ENCODE measurements at places on chromosomes 2 and 18. TPM values are rescaled to one million over a fixed set of nuclear protein-coding genes. Genes with fewer than 3 reads are reported as not detected.

- no peak for DNase-seq
These were observed 76.4 kb downstream of the TANC1 start for GRCh38 chr2:159044804-159045286.

DNA sequence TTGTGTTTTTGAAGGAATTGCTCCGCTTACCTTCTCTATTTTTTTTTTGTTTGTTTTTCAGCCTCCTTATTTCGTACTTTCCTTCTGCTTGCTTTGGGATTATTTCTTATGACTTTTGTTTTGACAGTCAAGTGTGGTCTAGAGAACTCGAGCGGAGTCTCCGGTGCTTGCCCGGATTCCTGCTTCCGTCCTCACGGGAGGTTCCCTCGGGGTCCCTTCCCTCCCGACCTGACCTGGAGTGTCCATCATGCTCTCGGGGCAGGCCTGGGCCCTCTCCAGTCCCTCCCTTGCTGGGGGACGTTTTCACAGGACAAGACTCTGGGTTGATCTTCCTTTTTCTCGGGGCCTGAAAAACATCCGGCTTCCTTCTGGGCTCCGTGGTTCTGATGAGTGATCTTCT is 45.9 kb downstream of the CTDP1 start:
- DNase-seq: no peak

DNA sequence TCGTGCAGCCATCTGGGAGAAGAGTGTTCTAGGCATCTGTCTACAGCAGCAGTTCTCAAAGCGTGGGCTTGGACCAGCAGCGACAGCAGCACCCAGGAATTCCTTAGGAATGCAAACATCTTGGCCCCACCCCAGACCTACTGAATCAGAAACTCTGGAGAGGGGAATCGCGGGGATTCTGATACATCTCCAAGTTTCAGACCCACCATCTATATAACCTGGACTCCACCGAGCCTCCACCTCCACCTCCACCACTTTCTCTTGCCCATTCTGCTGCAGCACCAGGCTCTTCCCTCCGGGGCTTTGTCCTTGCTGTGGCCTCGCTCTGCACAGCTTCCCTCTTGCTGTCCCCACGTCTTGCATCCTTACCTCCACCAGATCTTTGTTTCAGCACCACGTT is 256.4 kb downstream of the BCL2 start:
- DNase-seq: no peak

GRCh38 chr2:17052001-17052400 is 386.4 kb upstream of the CYRIA start:
- DNase-seq: no peak

DNA sequence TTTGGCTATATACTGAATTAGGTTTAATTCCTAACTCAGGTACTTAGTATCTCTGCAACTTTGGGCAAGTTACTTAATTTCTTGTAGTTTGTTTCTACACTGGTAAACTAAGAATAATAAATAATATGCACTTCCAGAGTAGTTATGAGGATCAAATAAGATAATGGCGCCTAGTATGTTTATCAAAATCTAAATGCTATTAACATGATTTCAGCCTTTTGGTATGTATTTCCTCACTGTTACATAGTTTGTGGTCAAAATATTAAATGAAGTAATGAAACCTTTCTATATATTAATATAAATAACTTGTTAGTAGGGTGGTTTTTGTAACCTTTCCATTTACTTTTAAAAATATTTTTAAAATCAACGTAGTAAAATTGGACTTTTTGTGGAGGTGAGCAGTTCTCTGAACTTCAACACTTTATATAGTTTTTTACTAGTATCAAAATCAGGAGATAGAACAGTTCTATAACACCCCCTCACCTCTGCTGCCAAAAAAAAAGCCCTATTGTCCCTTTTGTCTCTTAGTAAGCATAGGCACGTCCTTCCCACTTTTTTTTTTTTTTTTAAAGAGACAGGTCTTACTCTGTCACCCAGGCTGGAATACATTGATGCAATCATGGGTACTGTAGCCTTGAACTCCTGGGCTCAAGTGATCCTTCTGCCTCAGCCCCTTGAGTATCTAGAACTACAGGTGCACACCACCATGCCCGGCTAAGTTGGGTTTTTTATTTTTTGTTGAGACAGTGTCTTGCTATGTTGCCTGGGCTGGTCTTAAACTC is 44.8 kb downstream of the RAB3GAP1 start:
- DNase-seq: no peak

GRCh38 chr2:102269200-102269524 is 42.2 kb upstream of the IL1RL1 start:
- DNase-seq: no peak

DNA sequence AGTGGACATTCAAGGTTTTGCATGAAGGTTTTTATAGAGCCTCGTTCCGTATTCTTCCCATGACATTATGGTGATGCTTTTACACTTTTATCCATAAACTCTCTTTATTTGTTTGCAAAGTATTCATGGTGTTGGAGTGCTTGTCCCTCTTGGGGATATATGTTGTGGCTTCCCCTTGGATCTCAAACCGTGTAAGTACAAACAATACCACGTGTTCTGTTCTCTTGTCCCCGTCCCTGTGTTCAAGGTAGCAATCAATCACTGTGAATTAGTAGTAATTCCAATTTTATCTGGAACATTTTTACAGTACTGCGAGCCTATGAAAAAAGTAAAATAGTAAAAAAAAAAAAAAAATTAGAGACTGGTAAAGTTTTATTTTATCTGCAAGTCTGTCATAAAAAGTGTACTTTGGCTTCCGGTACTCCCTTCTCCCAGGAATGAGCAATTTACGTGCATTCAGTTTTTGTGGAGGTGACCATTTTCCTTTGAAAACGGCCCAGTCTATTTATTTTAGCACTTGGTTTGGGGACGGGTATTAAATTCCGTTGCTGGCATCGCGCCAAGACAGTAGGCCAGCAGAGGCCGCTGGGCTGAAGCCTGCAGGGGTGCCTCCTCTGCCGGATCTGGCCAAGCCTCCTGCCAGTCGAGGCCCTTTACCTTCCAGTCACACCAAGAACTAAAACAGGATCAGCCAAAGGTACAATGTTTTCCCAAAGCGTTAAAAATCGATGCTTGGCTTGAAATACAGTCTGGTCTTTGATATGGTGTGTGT is 175.7 kb downstream of the SOCS6 start:
- peak; percentile 57 for DNase-seq

- no peak for DNase-seq
These were observed 66.4 kb downstream of the MYO1B start for GRCh38 chr2:191311627-191312026.

GRCh38 chr18:4035521-4035920 is 419.6 kb downstream of the DLGAP1 start:
- no peak for DNase-seq

GRCh38 chr2:156845806-156846558 is 409.8 kb downstream of the GPD2 start:
- no peak for DNase-seq

- no peak for DNase-seq
These were observed at the start of gene DNER for GRCh38 chr2:229714080-229714735. Gene DNER (minus strand): TSS chr2:229714555. CDS start chr2:229714423, 132 bp downstream.

DNA sequence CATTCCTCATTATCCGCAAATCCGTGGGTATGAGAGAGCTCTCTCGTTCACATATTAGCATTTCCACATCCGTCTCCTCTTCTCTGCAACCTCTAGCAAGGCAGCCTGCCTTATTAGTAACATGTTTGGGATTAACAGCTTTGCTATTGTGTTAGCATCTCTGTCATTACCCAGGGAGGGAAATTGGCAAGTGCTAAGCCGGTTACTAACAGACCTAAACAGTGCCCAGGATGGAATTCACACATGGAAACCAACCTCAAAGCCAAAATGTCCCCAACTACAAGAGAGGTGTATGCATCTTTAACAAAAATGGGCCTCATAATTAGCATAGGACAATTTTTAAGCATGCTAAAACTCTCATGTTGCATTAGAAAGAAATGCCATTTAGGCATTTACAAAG is 309.0 kb upstream of the MEIS1 start:
- no peak for DNase-seq

- no peak for DNase-seq
These were observed 43.4 kb upstream of the SEC11C start for GRCh38 chr18:59096098-59096789.

DNA sequence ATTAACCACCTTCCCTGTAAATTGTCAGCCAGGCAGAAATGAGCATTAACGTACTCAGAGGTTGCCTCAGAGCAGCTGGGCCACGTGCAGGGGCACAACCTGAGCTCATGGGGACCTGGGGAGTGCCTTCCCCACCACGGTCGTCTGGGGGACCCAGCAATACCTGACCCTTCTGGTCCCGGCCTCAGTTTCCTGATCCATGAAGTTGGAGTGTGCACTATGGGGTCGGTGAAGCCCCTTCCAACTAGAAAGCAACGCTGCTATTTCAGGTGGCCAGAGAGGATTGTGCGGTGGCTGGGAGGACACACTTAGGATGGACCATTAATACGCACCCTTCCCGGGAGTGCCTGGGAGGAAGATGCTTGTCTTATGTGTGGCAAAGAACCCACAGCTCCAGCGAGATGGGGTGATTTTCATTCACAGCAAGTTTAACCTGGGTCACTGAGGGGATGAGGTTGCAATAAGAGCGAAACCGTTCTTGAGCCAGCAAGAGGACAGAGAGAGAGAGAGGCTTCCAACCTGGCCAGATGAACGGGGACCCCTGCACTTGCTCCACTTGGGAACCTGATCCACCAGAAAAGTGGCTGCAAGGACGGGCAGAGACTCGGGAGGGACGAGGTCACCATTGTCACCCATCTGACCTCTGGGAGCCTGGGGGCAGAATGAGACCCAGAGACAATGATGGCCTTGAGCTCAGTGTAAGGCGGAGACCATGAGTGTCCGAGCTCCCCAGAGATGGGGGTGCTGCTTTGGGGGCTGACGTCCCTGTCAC is 36.2 kb downstream of the NGEF start:
- no peak for DNase-seq

DNA sequence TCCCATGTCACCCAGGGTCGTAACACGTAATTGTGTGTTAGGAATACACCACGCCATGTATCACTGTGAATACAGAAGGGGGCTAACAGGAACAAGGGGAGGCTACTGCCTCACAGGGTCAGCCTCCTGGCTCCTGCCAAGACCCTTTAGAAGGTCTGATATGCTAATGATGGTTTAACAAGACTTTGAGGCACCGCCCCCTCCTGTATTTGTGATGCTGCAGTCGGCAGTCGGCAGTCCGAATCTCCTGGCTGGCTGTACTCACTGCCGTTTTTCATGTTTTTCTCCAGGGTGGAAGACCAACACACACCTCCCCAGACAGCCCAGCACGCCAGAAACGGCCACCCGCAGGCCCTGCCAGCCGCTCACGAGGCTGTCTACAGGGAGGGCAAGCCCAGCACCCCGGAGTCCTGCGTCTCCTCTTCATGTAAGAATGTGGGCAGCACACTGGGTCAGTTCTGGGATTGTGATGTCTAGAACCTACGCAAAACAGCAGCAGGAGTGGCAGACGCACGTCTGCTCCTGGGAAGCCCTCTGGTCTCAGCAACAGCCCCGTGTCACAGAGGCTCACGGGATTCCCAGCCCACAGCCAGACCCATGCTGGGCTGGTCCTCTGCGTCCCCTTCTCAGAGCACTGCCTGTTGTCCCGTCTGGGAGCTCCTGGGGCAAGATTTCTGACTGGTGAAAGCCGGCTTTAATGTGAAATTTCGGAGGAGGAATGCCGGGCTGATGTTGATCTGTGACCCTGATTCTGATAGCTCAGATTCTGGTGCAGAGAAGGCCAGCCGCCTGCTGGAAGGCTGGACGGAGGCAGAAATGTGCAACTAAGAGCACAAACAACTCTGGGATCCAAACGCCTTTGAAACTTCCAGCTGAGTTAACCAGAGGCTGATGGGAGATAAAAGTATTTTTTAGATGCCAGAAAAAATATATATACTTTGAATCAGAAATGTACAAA is 39.7 kb upstream of the B3GNT7 start:
- no peak for DNase-seq

DNA sequence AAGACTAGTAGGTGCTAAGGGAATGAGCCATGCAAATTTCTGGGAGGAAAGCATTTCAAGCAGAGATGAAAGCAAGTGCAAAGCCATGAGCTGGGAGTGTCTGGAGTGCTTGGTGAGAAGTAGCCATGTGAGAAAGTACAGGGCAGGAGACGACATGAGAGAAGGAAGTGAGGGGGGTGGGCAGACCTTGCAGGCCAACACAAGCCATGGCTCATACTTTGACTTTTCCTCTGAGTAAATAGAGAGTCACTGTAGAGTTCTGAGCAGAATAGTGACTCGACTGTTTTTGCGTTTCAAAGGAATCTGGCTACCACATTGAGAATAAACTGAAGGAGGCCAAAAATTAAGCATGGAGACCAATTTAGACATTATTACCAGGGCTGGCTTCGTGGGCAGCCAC is 42.2 kb downstream of the SCN2A start:
- no peak for DNase-seq

GRCh38 chr2:32812316-32812715 is 134.4 kb upstream of the LTBP1 start:
- DNase-seq: no peak

GRCh38 chr2:239387811-239388210 is 13.0 kb downstream of the HDAC4 start:
- DNase-seq: no peak

DNA sequence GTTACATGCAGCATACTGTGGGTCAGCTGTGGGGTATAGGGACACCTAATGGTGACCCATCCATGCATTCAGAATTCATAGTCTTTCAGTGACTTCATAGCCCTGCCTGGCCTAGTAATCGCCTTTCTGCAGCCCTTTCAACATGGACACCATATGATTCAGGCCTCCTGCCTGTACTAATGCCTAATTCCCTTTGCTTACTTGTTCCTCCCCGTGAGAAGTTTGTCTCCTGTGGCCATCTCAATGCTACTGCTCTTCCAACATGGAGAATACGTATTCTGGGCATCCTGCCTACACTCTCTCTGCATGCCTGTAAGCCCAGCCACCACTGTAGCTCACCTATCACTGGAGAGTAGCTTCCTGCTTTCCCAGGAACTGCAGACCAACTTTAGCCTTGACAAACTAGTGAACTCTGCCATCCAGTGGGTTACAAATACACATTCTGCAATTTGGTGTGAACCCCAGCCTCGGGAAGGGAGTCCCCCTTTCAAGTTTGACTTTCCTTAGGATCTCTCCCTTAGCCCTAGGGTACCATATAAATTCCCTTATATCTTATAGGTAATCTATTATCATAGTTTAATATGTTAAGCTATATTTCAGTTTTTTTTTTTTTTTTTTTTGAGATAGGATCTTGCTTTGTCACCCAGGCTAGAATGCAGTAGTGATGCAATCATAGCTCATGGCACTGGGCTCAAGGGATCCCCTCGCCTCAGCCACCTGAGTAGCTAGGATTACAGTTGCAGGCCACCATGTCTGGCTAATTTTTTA is 22.3 kb downstream of the M1AP start:
- DNase-seq: no peak

GRCh38 chr2:15806801-15807417 is 133.4 kb upstream of the MYCN start:
- DNase-seq: no peak

GRCh38 chr2:56348392-56349210 is 164.8 kb downstream of the CCDC85A start:
- DNase-seq: no peak

GRCh38 chr2:189633392-189633811 is 27.9 kb upstream of the ASNSD1 start:
- DNase-seq: no peak

NIF3L1 gene
- 30.8 TPM for total RNA-seq

ABCB11 gene
- total RNA-seq: 0.18 TPM

FTCDNL1 gene
- total RNA-seq: 1.5 TPM

BCL11A gene
- 31.4 TPM for total RNA-seq

KIF1A gene
- 1.2 TPM for total RNA-seq
